ENCODE measurements at places on chromosomes 4 and X.

GRCh38 chr4:173333658-173334084 lies 487 bp downstream of the HMGB2 start:
- DNase-seq: no peak

DNA sequence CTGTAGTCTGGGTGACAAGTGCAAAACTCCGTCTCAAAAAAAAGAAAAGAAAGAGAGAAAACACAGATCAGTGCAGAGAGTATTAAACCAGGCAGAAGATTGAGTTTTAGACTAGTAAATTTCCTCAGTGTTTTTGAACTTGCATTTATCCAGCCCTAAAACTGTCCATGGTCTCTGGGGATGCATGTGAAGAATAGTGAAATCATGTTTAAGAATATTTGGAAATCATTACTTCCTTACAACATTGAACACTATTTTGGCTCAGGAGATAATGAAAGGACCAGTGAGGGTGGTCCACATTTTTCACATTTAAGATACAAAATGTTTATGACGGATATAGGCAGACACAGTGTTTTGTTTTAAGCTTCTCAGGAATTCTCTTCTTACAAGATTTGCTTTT lies 195.8 kb upstream of the RASGEF1B start:
- no peak for DNase-seq

- no peak for DNase-seq
These were observed 46.0 kb upstream of the TMPRSS11F start for GRCh38 chr4:68175562-68176155.

DNA sequence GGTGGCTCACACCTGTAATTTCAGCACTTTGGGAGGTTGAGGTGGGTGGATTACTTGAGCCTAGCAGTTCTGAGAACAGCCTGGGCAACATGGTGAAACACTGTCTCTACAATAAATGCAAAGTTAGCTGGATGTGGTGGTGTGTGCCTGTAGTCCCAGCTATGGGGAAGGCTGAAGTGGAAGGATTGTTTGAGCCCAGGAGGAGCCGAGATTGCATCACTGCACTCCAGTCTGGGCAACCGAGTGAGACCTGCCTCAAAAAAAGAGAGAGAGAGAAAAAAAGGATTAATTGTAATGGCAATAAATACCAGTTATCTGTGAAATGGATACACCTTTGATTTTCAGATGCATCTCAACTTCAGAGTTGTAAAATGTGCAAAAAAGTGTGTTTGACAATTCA lies 58.8 kb downstream of the SPRY1 start:
- DNase-seq: no peak

GRCh38 chr4:24650849-24651640 lies 66.7 kb upstream of the DHX15 start:
- DNase-seq: no peak

- DNase-seq: no peak
These were observed 205.7 kb downstream of the CAMK2D start for GRCh38 chr4:113555868-113556267.

DNA sequence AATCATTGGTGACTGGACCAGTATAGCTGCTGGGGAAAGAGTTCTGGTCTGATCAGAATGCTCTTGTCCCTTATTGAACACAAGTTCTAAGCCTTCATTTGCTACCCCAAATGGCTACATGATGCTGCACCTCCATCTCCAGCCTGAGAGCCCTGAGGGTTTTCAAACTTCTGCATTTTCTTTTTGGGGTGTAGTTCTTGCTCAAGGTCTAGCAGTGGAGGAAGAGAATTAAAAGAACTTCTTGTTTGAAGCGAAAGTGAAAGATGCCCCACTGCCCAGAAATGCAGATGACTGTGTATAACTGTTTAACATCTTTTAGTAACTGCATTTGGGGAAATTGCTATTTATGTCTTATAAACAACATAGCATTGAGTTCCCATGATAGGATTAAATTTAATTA lies 38.5 kb downstream of the LAMTOR3 start:
- no peak for DNase-seq

DNA sequence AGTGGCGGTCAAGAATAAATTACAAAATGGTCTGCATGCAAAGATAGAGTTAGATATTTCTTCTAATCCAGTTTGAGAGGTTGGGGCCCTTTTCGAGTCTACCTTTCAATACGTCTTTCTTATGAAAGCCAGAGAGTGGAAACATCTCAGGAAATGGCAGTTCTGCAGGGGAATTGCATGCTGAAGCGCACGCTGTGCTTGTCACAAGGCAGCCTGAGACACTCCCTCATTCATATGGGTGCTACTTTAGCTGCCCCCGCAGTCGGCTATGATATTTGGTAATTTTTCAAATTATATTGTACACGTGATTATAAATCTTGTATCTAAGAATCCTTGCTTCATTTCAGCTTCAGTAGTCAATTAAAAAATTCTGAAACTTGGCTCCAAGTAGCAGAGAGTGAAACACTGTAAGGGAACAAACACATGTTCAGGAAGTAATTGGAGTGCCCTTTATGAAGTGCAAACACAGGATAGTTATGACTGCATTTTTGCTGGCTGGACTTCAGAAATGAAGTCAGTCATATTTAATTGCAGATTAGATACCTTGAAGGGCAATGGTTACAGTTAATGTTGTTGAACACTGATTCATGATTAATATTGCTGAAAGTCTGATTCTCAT lies 145.5 kb upstream of the NAP1L5 start:
- no peak for DNase-seq

GRCh38 chr4:77913348-77913747 lies 50.7 kb downstream of the MRPL1 start:
- no peak for DNase-seq

DNA sequence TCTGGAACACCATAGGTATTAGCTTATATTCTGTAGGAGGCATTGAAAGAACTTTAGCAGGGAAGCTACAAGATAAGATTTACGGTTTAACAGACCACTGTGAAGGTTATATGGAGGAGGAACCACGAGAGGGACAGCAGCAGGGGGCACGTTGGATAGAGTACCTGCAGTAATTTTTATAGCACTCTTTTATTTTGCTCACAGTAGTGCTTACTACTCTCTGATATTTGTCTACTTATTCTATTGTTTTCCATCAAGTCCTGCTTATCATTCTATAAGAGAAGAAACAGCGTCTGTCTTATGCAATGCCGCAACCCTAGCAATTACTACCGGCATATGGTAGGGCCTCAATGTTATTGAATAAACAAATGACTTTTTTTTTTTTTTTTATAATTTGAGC lies 122.5 kb downstream of the PCDH7 start:
- no peak for DNase-seq

DNA sequence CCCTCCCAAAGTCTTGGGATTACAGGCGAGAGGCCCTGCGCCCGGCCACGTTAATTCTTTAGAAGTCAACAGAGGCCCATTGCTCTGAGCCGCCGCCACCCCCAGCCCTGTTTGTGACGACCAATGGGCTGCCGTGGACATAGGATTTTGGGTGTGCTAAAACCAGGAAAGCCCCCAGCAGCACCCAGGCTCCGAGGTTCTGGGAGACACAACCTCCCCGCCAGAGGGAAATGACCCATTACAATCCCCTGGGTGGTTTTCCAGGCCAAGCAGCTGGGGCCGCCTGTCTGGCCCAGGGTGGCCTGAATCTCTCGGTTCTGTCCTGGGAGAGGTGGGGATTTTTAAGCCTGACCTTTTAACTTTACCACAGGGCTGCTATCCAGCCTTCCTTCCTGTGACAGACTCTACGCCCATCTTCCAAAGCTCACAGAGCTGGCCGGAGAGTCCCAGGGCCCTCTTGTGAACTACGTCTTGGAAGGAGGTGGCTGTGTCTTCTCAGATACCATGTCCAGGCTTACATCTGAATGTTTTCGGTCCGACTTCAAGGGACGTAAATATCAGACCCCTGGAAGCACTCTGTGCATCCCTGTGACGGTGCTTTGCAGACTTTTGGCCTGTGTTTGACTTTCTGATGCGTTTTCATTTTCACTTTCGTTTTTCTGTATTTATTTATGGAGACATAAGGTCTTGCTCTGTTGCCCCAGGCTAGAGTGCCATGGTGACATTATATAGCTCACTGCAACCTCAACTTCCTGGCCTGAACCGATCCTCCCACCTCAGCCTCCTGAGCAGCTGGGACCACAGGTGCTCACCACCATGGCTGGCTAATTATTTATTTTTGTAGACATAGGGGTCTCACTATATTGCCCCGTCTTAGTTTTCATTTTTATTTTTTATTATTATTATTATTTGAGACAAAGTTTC lies 36.0 kb downstream of the P2RY8 start:
- peak; percentile 54 for DNase-seq

DNA sequence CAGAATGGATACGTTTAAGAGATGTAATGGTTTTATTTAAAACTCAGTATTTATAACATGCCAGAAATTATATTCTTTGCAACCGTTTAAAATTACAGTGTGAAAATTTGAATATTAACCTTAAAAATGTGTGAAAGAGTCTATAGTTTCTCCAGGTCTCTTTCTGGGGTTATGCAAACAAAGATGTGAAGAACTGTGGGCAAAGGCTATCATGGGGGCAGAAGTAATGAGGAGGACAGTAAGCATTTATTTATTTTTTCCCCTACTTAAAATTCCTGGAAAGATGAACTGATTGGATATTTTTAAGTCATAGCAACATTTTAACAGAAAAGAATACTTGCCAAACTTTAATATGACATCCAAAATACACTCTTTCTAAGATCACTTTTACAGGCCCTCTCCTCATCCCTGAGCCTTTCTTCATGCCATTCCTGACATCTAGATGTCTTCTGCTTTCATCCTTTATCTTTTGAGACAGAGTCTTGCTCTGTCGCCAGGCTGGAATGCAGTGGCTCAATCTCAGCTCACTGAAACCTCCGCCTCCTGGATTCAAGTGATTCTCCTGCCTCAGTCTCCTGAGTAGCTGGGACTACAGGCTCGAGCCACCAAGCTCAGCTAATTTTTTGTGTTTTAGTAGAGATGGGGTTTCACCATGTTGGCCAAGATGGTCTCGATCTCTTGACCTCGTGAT lies 46.1 kb downstream of the TMEM131L start:
- no peak for DNase-seq

- DNase-seq: no peak
These were observed 40.8 kb downstream of the CCNG2 start for GRCh38 chr4:77197831-77198230.

DNA sequence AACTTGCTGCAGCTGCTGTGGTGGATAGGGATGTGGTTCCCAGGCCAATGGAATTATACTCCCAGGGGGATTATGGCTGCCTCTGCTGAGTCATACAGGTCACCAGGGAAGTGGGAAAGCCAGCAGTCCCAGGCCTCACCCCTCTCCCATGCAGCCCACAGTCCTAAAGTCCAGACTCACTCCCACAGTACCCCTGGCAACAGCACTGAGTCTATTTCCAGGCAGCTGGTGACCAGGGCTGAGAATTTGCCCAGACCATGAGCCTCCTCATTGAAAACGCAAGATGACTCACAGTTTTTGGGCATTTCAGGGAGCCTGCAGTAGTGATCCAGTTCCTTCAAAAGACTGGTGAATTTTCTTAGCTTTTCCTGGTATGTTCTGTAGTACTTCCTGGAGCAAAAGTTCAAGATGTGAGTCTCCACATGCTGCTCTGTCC lies 137.6 kb downstream of the NPNT start:
- no peak for DNase-seq

Data from right atrium auricular region (tissue), 2 donors.